ENCODE measurements at places on chromosomes 4 and X.

DNA sequence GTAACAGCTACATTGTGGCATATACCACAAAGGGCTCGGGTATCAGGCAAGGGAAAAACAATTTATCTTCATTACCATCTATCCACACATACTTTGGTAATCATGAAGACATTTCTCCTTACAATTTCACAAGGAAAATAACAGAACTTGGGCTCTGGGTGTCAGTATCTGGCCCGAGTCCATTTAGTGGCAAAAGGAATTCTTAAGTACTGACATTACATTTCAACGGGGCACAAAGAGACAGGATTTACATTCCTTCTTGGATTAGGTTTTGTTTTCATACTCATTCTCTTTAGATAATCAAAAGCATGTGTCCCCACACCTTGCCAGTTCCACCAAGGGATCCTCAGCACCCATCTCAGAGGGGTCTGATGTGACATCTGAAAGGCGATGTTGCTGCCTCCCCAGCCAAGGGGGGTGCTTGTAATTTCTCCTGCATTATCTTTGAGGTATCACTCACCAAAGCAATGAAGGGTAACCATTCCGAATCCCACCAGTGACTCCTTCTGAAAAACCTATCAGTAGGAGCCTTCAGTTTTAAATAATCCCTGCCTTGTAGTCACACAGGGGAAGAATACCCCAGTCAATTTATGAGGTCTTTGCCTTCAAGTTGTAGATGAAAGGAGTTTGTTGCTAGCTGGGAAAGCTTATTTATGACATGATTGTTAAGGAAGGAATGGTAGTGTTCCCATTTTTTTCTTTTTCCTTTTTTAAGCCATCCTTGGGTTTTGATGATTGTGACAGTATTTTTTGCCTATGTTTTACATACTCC lies 118.6 kb downstream of the PALLD start:
- no peak for DNase-seq

GRCh38 chr4:152089584-152089983 lies 328.8 kb upstream of the GATB start:
- DNase-seq = no peak

DNA sequence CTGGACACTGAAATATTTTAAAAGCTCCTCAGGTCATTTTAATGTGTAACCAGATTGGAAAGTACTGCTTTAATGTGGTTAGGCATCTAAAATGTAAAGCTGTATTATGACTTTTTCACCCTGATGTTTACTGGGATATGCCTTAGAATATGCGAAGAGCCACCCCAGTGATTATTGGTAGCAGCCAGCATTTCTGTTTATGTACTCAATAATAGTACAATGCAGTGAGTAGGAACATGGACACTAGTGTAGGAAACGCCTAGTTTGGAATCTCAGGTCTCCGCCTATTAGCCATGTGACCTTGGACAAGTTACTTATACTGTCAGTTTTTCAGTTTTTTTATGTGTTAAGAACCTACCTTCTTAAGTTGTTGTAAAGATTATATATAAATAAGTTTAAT lies 446.0 kb upstream of the PITX2 start:
- no peak for DNase-seq

GRCh38 chr4:40227284-40227683 lies 30.5 kb downstream of the RHOH start:
- no peak for DNase-seq

- DNase-seq = no peak
These were observed 1278.6 kb downstream of the PCDH7 start for GRCh38 chr4:31998807-31999206.

Measured in iPS DF 6.9 (cell line).